ENCODE measurements at places on chromosomes 3 and 15.

DNA sequence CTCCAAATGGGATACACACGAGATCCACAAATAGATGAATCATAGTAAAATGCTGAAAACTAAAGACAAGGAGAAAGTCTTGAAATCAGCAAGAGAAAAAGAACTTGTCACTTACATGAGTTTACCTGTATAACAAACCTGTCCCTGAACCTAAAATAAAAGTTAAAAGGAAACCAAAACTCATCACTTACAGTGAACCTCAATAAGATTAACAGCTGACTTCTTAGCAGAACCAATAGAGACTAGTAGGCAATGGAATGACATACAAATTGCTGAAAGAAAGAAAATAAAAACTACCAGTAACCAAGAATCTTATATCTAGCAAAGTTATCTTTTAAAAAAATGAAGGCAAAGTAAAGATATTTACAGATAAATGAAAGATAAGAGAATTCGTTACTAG, 27.4 kb downstream of the SEC22A start:
- DNase-seq, result no peak

DNA sequence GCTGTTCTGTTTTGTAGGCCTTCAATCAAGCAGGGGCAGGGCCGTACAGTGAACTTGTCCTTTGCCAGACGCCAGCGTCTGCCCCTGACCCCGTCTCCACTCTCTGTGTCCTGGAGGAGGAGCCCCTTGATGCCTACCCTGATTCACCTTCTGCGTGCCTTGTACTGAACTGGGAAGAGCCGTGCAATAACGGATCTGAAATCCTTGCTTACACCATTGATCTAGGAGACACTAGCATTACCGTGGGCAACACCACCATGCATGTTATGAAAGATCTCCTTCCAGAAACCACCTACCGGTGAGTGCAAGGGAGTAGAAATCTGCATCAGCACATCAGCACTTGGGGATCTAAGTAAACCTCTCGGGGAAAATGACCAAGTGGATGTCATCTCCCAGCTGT, 95.5 kb downstream of the GHSR start:
- DNase-seq, result no peak

DNA sequence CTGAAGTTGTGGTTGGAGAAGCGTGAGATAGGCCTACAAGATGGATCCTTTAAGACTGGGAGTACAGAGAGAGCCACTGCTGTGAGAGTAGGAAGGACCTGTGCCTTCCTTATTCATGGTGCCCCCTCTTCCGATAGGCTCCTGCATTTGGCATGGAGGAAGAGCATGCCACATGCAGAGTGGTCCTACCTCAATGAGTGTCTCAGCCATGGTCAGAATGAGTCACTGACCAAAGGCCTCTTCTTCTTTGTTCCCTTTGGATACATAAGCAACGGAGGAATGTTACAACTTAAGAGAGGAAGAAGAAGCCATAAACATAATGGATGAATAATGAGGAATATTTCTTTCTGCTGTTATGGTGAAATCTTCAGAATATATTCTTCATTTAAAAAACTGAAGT, 681.2 kb upstream of the GRM7 start:
- DNase-seq, result no peak

- no peak for DNase-seq
Measured at GRCh38 chr3:23620638-23621015, 185.1 kb upstream of the UBE2E1 start.

- DNase-seq, result no peak
Measured at GRCh38 chr3:118501152-118501551, 533.5 kb downstream of the IGSF11 start.
